ENCODE measurements at places on chromosomes 11 and 22.

- no peak for DNase-seq
Observed at GRCh38 chr22:46219636-46220035, 30.5 kb downstream of the CDPF1 start.

- DNase-seq = no peak
Observed at GRCh38 chr11:120925944-120926343, 98.0 kb upstream of the TBCEL start.

DNA sequence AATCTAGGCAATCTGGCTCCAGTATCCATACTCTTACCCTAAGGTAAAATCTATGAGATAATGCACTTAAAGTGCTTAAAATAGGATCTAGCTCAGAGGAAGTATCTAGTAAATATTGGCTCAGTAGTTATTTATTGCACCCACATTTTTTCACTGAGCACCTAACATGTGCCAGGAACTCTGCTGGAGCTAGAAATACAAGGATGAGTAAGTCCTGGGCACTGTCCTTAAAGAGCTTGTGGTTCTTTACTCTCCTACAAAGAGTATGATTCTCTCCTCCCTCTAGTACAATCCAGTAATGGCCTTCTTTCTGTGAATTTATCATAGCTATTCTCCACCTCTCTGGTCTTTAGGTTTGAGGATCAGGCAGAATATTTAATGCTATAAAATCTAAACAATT is 59.2 kb downstream of the DEUP1 start:
- no peak for DNase-seq

DNA sequence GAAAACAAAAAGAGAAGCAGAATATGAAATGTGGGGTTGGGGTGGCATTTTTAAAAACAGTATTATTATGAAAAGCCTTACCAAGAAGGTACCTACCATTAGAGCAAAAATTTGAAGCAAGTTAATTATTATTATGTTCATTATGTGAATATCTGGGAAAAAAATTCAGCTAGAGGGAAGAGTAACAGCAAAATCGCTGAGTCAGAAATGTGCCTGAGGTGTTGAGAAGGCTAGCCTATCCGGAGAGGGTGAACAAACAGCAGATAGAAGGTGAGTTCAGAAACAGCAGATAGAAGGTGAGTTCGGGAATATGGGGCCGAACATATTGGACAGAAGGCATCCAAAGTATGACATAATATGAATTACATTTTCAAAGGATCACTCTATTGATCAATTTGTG is 536.8 kb upstream of the ANO5 start:
- DNase-seq = no peak

- no peak for DNase-seq
Observed at GRCh38 chr22:45638197-45638596, 33.4 kb upstream of the ATXN10 start.

DNA sequence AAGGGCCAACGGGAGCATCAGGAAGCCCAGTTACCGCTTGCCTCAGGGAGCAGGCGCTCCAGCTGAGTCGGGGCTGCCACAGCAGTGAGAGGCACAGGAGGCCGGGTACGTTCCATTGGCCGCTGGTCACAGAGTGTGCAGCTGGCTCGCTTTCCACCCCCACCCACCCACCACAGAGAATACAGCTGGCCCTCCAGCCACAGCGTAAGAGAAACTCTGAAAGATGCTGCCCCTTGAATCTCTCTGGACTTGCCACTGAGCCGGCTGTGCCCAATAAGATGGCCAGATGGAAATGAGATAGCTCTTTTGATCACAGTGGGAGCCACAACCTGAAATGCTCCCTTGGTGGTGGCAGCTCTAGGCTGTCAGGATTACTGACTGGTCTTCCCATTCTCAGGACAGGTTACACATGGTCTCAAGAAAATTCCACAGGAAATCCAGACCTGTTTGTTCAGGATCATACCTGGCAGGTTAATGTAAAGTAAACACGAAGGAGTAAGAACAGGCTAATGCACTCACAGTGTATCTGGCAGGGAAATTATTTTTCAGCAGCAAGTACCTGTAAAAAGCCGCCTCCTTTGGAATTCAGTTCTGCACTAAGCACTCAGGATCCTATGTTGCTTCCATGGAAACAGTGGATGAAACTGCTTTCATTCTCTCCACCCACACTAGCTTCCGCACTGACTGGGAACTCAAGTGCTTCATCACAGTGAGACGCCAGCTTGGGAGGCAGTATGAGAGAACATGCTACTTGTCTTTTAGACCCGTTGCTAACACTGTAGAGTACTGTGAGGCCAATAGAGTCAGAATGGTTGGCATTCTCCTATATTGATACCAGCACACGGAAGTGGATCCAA is 16.5 kb downstream of the SIAE start:
- no peak for DNase-seq

DNA sequence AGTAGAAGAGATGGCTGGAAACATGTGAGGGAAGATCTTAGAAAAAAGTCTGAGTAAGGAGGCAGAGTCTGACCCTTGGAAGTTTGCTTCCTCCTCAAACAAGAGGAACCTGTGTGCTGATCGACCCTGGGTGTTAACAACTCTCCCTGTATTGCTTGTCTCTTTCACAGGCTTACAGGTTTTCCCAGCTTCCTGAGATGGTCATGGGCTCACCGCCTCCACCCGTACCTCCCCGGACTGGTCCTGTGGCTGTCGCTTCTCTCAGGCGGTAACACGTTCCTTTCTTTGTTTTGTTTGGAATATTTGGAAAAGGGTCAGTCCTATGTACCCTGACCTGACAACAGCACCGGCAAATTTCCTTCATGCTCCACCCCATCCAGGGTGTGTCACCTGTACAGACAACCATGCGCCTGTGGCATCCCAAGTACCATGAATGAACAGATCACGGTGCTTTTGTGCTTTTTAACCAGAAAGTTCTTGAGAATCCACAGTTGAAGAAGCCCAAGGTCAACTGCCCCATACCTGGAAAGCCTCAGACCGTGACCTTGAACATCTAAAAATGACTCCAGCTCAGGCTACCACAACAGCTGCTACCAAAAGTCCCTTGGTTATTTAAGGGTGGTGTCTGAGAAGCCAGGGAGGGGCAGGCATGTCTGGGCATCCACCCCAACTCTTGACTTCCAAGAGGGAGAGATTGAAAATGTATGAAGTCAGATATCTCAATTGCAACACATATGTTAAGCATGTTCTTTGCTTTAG is 44.6 kb downstream of the C11orf91 start:
- DNase-seq = no peak

- DNase-seq = no peak
Observed at GRCh38 chr11:10927538-10927937, 69.7 kb upstream of the ZBED5 start.

Data from ureter (tissue), 1 donor.